ENCODE measurements at places on chromosomes 5 and 9.

DNA sequence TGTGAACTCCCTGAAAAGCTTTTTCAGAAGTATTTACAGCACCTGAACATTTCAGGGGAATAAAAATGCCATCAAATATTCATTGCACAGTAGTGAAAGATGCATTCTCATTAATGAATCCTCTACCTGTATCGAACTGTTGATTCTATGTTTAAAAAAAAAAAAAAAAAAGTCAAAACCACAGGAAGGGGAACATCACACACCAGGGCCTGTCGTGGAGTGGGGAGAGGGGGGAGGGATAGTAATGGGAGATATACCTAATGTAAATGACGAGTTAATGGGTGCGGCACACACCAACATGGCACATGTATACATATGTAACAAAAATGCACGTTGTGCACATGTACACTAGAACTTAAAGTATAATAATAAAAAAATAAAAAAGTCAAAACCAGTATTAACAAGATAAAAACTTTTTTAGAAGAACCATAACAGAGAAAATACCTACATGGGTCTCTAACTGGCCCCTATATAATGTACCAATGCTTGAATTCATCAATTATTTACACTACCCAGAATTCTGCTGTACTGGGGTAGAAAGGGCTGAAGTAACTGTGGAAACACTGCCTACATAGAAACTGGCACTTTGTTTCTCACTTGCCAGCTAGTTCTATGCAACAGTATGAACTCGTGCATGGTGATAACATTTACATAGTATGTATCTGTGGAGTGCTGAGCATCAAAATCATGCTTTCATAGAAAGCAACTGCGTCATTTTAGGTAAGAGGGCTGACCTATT is 48.9 kb downstream of the GNAQ start:
- no peak for DNase-seq

GRCh38 chr9:135608999-135609317 is 30.4 kb downstream of the GLT6D1 start:
- no peak for DNase-seq

DNA sequence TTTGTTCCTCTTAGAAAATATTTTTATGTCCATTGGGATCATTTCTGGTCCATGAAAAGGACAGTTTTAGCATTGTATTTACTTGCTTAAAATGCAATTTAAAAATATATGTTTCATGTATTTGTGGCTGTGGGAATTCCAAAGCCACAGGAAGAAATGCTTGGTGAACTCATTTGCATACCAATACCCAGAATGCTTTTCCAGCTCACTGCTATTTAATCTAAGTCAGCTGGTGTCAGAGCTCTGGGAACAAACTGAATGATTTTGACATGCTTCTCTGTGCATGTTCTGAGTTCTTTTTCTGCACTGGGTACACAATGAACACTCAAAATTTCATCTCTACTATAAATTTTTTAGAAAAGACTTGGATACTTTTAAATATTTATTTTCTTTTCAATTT is 482.8 kb upstream of the ARRDC3 start:
- DNase-seq: no peak

DNA sequence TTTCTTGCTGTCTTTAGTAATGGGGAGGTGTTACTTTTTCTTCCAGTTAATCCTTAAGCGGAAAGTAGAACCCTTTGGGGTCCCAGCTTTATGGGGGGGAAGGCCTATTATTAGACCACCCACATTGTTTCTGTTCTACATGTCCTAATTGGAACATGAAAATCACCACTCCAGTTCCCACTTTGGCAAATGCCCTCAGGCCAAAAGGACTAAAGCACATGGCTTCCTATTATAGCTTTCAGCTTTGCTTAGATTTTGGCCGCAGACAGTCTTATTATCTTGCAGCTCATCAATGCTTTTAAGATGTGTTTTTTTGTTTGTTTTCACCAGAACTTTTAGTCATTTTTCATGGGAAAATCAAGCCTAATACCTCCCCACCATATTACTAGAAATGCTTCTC is 296.8 kb upstream of the ANKH start:
- no peak for DNase-seq

DNA sequence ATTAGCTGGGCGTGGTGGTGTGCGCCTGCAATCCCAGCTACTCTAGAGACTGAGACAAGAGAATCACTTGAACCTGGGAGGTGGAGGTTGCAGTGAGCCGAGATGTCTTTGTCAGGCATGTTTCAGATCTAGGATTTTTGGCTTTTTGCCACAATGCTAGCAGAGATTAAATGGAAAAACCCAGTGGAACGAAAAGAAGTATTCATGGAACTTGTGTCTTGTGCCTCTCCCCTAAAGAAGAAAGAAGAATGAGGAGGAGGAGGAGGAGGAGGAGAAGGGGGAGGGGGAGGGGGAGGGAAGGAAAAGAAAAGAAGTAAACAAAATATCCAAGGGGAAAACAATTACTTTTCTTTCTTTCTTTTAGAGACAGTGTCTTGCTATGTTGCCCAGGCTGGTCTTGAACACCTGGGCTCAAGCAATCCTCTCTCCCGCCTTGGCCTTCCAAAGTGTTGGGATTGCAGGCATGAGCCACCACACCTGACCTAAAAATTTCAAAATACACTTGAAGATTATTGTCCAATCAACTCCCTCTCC is 106.0 kb downstream of the ARRDC3 start:
- DNase-seq: no peak

Measured in liver (tissue), 10 donors.